ENCODE measurements at places on chromosomes 7 and 10.

- DNase-seq, result no peak
Observed at GRCh38 chr7:116100626-116101025, 70.1 kb upstream of the TFEC start.

- DNase-seq, result no peak
Observed at GRCh38 chr10:782751-783648, 93.5 kb upstream of the DIP2C start.

GRCh38 chr10:75032813-75033212 is 78.6 kb upstream of the SAMD8 start:
- no peak for DNase-seq

GRCh38 chr7:44383566-44383965 is 58.2 kb upstream of the CAMK2B start:
- DNase-seq, result no peak

DNA sequence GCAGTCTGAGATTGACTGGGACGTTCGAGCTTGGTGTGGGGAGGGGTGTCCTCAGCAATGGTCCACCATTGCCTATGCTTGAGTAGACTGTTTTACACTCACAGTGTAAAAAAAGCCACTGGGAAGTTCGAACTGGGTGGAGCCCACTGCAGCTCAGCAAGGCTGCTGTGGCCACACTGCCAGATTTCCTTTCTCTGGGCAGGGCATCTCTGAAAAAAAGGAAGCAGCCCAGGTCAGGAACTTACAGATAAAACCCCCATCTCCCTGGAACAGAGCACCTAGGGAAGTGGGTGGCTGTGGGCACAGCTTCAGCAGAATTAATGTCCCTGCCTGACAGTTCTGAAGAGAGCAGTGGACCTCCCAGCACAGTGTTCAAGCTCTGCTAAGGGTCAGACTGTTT is 80.3 kb downstream of the BICC1 start:
- DNase-seq, result no peak

- DNase-seq, result no peak
Observed at GRCh38 chr7:152402384-152403250, 33.2 kb downstream of the KMT2C start.

- no peak for DNase-seq
Observed at GRCh38 chr10:24315211-24315610, 106.3 kb downstream of the KIAA1217 start.

GRCh38 chr10:15744217-15744865 is 24.6 kb upstream of the ITGA8 start:
- DNase-seq, result peak; percentile 66

- no peak for DNase-seq
Observed at GRCh38 chr10:48410503-48410902, 104.0 kb downstream of the MAPK8 start.

DNA sequence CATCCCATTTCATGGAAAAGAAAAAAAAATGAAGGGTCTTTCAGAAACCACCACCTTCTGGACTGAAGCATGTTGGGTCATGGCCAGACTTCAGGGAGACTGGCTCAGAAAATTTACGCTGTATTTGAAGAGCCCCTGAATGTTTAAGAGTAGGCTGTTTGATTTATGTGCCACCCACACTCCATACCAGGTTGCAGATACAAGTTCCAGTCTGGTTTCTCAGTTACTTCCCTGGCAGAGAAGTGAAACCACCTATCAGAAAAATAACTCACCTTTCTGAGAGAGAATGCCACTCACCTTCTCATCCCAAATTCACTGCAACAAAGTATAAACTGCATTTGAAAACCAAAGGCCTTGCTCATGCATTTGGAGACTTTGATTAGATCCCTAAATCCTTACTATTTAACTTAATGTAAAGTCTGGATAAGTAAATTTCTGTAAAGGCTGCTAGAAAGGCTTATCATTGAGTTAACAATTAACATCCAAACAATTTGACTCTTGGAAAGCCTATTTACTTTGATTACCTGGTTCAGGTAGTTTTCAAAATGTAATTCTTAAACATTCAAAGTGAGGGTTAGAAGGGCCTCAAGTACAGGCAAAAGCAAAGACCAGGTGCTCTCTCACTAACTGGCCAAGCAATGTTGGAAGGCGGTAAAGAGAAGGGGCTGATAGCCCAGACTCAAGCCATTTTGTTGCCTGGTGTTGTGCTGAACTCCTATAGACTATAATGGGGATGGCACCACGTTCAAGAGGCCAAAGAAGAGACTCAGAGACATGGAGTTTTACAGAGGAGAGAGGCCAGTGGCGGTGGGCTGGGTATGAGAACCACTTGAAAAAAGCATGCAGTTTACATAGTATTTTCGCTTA is 12.8 kb upstream of the ADD3 start:
- no peak for DNase-seq

DNA sequence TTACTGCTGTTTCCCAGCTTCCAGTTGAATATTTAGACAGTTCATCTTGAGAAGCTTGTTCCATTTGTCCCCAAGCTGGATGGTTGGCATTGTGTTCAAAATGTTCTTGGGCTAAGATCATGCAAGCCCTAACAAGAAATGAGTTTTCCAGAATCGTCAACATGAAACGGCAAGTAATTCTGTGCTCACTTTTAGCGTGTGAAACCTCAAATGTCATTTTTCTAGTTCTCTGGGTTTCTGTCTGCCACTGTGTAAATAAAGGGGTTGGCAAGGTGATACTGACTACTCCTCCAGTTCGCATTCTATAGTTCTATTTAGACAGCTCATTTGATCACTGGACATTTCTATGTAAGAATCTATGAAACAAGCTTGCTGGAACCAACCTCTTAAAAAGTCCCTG is 194.0 kb downstream of the AHR start:
- peak; percentile 86 for DNase-seq

DNA sequence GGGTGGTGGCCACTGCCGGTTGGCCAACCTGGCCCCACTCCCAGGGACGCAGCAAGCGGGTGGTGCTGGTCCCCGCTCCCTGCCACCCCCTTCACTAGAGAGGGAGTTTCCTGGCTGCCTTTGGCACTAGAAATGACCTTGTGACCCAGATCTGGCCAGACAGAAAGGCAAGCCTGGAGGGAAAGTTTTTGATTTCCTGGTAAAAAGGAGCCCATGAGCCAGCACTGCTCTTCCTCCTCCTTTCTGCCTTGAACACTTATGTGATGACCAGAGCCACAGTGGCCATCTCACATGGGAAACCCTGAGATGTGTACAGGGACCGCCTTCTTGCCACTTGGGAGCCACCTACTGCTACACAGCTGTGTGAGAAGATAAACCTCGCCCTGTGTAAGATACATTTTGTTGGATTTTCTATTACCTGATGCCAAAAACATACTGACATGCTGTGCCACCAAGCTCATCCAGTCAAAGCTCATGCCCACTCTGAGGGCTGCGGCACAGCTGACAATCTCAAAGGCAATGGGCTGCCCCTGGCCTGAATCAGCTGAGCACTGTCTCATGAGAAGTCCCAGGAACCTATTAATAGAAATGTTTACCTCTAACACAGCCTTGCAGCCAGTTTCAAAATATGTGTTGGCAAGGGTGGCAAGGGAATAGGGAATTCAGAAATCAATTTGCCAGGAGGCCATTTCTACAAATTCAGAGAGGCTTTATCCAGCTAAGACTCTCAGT is 94.0 kb downstream of the CYTH3 start:
- no peak for DNase-seq

- DNase-seq, result no peak
Observed at GRCh38 chr7:14158111-14158510, 168.6 kb upstream of the ETV1 start.

GRCh38 chr7:64873155-64873500 is 29.9 kb upstream of the ZNF273 start:
- DNase-seq, result no peak

- peak; percentile 59 for DNase-seq
Observed at GRCh38 chr10:62638062-62638477, 166.4 kb upstream of the ADO start.

DNA sequence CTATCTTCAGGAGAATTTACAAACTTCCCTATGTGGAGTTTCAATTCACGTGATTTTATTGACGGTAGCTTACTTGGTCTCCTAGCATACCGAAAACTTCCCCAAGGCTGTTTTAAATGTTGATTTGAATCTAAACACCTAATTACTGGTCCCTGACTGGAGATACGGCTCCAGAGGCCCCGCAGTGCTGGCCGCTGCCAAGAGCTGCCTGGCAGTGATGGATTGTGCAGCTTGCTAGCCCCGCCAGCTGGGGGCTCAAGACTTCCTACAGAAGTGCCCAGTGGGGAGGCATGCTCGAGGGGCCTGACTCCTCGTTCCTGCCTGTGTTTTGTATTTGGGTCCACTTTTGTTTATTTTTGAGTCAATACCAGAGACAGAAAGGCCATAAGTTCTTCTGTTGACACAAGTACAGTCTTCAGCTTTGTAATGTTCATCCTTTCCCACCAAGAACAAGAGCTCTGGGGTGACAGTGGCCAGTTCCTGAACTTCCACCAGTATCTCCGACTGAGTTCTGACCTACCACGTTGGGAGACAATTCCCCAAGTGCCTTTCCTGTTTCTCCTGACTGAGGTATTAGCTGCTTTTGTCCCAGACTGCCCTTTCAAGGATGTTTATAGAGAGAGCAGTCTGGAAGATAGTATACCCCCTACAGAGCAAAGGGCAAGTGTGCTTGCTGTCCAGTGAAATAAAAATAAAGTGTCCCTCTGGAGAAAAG is 80.7 kb upstream of the CXCL12 start:
- no peak for DNase-seq

DNA sequence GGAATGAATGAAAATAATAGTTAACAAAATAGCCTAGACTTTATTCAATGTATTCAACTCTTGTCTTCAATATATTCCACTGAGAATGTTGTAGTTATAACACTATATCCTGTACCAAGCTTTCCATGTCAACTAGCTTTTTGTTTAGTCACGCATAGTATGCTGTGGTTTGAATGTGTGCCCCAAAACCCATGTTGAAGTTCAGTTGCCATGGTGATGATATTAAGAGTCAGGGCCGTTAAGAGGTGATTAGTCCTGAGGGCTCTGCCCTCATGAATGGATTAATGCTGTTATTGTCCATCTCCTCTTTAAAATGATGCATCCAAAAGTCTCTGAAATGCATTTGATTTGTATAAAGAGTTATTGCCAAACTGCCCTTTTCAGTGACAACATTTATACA is 887.6 kb downstream of the NRG3 start:
- DNase-seq, result no peak

DNA sequence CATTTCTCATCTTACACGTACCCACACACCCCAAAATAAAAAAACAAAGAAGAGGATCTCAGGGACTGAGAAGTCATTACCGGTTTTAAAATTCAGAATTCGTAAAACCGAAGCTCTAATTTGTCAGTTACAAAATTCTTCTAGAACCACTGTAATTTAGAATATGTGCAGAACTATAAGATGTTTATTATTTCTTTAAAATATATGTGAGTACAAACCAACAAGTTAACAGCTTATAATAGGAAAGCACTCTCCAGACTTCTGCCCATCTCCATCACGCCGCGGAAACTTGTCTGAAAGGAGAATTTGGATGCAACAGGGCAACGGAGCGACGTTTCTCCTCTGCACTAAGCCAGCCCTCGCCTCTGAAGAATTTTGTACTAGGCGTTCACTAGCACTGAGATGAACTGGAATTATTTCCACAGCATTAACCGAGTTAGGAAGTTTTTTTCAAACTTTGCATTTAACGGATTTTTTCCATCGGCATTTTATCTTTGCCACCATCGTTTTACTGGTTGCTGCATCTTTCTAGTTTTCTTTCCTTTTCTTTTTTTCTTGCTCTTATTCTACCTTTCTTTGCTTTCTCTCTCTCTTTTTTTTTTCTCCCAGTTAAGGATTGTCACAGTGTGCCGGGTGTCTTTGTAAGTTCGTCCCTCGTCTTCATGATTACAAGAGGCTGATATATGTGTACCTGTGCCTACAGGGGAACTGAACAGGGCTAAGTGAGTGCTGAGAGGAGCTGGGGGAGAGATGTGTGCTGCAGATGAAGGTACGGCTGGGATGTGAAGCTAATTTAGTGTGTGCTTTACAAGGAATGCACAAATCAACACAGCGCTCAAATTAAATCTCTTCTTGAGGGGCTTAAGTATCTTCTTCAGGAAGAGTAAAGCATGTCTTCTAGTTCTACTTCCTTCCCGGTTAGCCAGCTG is 295.9 kb upstream of the NFE2L3 start:
- DNase-seq, result peak; percentile 47

DNA sequence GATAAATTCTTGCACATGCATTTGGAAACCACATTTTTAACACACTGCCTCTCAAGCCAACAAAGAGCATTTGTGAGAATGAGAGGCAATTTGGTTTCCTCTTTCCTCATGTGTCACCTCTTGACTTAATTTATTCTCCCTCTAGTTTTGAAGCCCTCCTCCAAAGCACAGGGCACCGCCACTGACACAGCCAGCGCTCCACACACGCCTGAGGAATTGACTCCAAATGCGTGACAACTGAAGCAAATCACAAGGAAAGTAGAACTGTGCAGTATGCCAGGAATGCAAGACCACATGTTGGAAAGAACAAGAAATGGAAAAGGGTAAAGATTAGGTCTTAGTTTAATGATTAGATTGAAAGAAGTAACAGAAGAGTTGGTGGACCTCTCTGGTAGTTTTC is 173.3 kb downstream of the LSM5 start:
- no peak for DNase-seq

GRCh38 chr10:32005050-32005449 is 51.2 kb downstream of the KIF5B start:
- DNase-seq, result peak; percentile 62

DNA sequence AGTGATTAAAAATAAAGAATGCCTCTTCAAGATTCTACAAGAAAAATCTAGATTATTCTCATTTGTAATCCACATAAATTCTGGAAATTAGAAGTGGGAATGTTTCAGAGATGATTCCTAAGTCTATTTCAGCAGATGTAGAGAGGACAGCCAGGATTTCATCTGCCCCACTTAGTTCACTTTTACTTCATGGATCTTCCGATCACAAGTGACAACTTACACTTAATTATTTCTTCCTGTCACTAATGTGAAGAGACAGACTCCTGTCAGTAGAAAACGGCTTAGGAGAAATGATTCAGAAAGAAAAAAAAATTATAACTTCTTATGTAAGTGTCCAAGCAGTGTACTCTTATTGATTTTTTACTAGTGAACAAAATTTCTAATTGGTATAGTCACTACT is 368.2 kb upstream of the SMIM30 start:
- DNase-seq, result no peak

GRCh38 chr7:158117341-158118222 is 470.0 kb downstream of the PTPRN2 start:
- no peak for DNase-seq

- DNase-seq, result peak; percentile 45
Observed at GRCh38 chr7:97075928-97076327, 41.6 kb upstream of the SDHAF3 start.

GRCh38 chr10:38054361-38054797 is 39.8 kb upstream of the ZNF37A start:
- peak; percentile 88 for DNase-seq

GRCh38 chr10:114404171-114405010 is at the start of gene AFAP1L2:
Gene AFAP1L2, minus strand, starts transcription at chr10:114404502. Its CDS starts 47 bp downstream, at chr10:114404455.
- DNase-seq, result peak; percentile 47

GRCh38 chr10:24128066-24128730 is 80.7 kb upstream of the KIAA1217 start:
- no peak for DNase-seq

GRCh38 chr10:80137920-80138319 is 5.4 kb downstream of the PLAC9 start:
- DNase-seq, result no peak

GRCh38 chr10:128624656-128625530 is 498.7 kb upstream of the MKI67 start:
- DNase-seq, result no peak

GRCh38 chr7:35257251-35258124 is 3.6 kb upstream of the TBX20 start:
- DNase-seq, result no peak

All from epithelial cell of esophagus (primary cell).